ENCODE measurements at places on chromosomes 2 and 18.

DNA sequence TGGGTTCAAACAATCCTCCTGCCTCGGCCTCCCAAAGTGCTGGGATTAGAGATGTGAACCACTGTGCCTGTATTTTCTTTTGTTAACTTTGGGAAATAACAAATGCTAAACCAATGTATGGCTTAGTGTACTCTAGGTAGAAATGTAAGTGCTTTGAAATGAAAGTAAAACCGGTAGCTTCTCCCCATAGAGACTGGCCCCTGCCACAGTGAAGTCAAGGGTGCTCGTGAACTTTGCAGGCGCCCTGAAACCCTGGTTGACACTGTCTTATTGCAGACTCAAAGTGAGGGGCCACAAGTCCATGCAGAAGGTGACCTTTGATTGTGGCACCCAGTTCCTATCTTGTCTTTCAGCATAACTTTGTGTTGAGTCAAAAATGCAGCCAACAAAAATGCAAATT, 24.2 kb upstream of the MTCL1 start:
- peaks cover 8% of the 10 kb centered on the region for H3K4me1 ChIP-seq
- DNase-seq: no peak
- no peak overlapping the region for H3K27ac ChIP-seq
- no peaks in the 10 kb centered on the region for H3K27me3 ChIP-seq
- H3K4me3 ChIP-seq: no peak overlapping the region

DNA sequence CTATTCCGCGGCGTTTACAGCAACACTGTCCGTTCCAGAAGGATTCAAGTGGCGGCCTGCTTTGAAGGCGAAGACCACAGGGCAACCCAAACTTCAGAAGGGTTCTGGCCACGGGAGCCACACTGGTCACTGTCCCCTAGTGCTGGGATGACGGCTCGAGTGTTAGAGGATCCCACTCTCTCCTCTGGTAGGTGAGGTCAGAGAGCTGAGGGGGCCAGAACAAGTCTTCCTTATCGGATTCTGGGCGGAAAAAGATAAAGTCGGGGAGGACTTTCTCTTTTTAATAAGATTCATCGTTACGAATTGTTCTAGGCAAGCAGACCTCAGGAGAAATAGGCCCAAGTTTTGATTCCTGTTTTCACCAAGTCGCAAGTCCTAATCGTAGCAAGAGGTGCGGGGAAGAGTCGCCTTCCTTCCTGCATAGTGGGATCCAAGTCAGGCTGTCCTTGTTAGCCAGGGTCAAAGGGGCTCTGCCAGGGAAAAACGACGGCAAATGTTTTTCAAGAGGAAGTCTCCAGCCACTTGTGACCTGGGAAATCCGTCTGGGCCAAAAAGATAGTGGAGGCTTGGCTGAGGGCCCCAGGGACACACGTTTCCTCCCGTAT, 864 bp upstream of the MYL12A start:
- H3K4me1 ChIP-seq: peaks cover 37% of the 10 kb centered on the region
- H3K4me3 ChIP-seq: peak overlapping the region; percentile 86
- peaks cover 3% of the 10 kb centered on the region for H3K36me3 ChIP-seq
- H3K27ac ChIP-seq: peak overlapping the region; percentile 99
- no peak for DNase-seq

DNA sequence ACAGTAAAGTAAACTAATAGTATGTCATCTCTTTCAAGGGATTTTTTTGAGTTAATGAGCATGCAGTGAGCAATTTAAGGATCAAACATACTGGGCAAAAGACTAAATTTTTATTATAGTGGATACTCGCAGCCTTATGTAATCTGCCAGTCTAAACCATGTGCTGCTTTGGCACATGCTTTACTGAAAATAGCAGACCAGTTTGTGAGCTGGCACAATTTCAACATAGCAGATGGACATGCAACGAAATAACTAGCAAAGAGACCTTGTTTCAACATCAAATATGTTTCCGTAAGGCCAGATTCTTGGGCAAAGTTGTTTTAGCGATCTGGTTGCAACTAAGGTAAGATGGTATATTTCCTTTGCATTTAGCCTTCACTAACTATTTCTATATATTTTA, 807.3 kb downstream of the NR4A2 start:
- no peaks in the 10 kb centered on the region for H3K36me3 ChIP-seq
- H3K27ac ChIP-seq: no peak overlapping the region
- DNase-seq: no peak
- peaks cover 4% of the 10 kb centered on the region for H3K27me3 ChIP-seq
- no peak overlapping the region for H3K4me3 ChIP-seq

DNA sequence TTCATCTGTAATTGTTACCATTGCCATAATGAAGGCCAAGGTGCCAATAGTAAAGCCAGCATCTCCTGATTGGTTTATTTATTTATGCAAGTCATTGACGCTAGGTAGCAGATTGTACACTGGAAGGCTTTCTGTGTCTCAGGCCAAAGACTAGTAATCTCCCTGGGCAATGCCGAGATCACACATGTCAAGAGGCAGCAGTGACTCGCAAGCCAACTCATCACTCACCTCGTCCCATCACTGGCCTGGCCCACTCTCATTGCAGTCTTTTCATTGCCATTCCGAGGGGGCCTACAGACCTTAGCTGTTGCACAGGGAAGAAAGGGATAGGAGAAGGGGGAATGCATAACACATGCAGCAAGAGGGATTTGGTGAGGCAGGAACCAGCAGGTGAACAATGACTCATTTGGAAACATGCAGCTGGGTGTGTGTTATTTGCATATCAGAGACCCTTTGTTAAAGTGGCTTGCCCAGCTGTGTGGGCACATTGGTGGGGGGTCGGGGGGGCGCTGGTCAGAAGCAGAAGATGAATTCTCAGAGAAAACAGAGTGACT, 448.7 kb upstream of the HNRNPA3 start:
- no peak overlapping the region for H3K4me3 ChIP-seq
- H3K27me3 ChIP-seq: peaks cover 3% of the 10 kb centered on the region
- DNase-seq: no peak

DNA sequence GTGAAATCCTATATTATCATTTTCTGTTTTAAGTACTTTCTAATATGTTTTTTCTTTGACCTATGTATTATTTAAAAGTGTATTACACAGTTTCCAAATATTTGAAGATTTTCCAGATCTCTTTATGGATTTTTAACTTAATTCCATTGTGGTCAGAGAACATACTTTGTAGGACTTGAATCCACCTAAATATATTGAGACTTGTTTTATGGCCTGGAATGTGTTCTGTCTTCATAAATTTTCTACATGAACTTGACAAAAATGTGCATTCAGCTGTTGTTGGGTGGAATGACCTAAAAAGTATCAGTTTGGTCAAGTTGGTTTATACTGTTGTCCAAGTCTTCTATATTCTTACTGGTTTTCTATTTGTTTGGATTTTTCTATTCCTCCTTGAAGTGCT, 33.8 kb upstream of the TMEM247 start:
- H3K27me3 ChIP-seq: no peaks in the 10 kb centered on the region
- H3K36me3 ChIP-seq: peaks cover 3% of the 10 kb centered on the region
- no peak overlapping the region for H3K4me3 ChIP-seq
- no peak overlapping the region for H3K27ac ChIP-seq
- peaks cover 1% of the 10 kb centered on the region for H3K4me1 ChIP-seq
- DNase-seq: no peak

DNA sequence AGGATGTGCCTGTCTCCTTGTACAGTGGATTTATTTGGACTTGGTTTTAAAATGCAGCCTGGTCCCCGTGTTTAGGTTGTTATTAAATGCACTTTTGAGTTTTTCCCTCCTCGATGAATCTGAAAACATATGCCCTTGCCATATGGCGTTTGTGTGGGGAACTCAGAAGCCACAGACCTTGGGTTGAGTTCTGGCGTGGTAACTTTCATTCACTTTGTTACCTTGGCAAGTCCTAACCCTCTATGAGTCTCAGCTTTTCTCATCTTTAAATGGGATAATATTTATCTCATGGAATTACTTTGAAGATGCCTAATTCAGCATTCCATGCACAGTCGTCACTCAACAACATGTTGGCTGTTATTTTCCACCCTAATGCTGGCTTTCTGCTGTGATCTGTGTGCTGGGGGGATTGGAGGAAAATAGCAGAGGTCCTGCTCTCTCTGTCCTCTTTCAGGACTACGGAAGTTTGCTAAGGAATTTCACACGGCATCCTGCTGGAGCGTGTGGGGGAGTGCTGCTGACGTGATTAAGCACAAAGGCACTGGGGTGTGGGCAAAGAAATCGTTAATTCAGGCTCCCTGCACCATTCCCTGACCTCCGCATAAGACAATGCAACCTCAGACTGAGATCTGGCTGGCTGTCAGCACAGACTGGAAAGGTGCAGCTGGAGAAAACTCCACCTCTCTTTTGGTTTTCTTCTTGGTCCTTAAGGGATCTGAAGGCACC, 61.7 kb downstream of the LDLRAD4 start:
- H3K27me3 ChIP-seq: no peaks in the 10 kb centered on the region
- no peak overlapping the region for H3K4me3 ChIP-seq
- H3K27ac ChIP-seq: peak overlapping the region; percentile 68
- DNase-seq: no peak
- H3K4me1 ChIP-seq: peaks cover 18% of the 10 kb centered on the region
- peaks cover 13% of the 10 kb centered on the region for H3K36me3 ChIP-seq

DNA sequence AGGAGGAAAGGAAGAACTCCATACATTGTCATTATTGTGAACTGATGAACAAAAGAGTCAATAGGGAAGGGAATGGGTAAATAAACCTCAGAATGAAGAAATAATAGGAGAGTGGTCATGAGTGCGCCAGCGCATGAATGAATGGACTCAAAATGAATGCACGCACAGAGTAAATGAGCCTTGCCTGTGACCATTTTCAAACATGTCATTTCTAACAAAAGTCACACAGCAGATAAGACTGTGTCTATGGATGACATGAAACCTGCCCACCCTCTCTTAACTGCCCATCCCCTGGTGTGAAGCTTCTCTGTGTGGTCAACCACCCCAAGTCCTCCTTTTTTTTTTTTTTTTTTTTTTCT, 121.1 kb upstream of the TEX51 start:
- peak overlapping the region; percentile 88 for H3K4me3 ChIP-seq
- H3K36me3 ChIP-seq: no peaks in the 10 kb centered on the region
- peaks cover 7% of the 10 kb centered on the region for H3K4me1 ChIP-seq
- peaks cover 59% of the 10 kb centered on the region for H3K27me3 ChIP-seq

DNA sequence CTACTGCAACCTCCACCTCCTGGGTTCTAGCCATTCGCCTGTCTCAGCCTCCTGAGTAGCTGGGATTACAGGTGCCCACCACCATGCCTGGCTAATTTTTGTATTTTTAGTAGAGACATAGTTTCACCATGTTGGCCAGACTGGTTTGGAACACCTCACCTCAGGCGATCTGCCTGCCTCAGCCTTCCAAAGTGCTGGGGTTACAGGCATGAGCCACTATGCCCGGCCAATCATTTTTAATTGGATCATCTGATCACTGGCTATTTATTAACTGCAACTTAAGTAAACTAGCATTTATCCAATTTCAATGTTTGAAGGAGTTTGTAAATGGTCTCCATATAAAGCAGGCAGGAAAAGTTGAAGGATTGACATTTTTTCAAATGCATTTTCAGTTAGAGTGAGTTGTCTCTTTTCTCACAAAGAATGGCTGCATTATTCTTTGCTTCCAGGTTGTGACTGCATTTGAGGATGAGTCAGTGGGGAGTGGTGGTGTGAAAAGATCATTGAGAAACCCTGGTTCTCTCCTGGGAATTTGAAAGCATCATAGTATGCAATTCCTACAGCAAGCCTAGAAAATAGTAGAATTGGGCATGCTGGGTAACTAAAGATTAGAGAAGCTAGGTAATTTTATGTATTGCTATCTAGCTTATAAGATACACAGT, 431.1 kb upstream of the ZEB2 start:
- H3K36me3 ChIP-seq: no peaks in the 10 kb centered on the region
- H3K27me3 ChIP-seq: no peaks in the 10 kb centered on the region
- H3K27ac ChIP-seq: no peak overlapping the region
- no peak overlapping the region for H3K4me3 ChIP-seq

DNA sequence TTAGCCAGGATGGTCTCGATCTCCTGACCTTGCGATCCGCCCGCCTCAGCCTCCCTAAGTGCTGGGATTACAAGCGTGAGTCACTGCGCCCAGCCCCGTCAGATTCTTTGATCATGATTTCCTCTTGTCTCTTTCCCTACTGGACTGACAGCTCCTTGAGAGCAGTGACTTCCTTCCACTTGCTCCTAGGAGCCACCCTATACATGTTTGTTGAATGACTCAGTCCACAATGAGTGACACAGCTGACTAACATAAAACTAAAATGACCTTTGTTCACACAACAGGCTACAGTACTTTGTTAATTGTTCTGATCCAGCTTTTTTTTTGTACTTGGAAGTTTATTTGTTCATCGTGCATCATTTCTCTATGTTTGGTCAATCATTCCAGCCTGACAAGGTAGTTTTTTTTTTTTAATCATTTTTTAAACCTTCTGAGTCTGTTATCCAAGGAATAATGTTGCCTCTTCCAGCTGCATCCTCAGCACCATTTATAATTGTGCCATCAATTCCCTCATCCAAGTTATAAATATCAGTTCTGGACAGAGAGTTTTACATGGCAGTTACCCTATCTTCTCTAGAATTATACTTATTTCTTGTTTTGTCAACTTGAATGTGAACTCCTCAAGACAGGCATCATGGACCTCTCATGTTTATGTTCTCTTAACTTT, 42.9 kb upstream of the TUBA3E start:
- peaks cover 32% of the 10 kb centered on the region for H3K27me3 ChIP-seq
- H3K4me1 ChIP-seq: no peaks in the 10 kb centered on the region

- no peak overlapping the region for H3K27ac ChIP-seq
- H3K4me3 ChIP-seq: no peak overlapping the region
- H3K4me1 ChIP-seq: peaks cover 44% of the 10 kb centered on the region
- no peak for DNase-seq
These were observed 27.3 kb downstream of the GREB1L start for GRCh38 chr18:21269349-21269748.

DNA sequence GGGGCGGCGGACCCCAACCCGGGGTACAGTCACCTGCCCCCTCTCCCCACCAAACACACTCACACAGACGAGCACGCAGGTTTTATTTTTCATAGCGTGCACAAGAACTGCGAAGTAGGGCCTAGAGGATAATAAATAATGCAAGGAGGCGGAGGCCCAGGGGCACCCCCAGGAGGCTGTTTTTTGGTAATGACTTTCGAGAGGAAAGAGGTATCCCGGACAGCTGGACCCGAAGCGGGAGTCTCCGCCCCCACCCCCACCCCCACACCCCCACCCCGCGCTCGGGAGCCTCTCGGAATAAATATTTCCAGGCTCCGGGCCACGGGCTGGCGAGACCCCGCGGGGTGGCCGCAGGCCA, 3.4 kb downstream of the CYP26B1 start:
- peak overlapping the region; percentile 95 for H3K4me3 ChIP-seq
- DNase-seq: no peak
- H3K36me3 ChIP-seq: peaks cover 47% of the 10 kb centered on the region
- peaks cover 43% of the 10 kb centered on the region for H3K4me1 ChIP-seq
- peaks cover 1% of the 10 kb centered on the region for H3K27me3 ChIP-seq

- no peak for DNase-seq
- H3K36me3 ChIP-seq: no peaks in the 10 kb centered on the region
- no peak overlapping the region for H3K4me3 ChIP-seq
These were observed 64.1 kb upstream of the SALL3 start for GRCh38 chr18:78915446-78916008.
